ENCODE measurements at places on chromosomes 4 and X.

DNA sequence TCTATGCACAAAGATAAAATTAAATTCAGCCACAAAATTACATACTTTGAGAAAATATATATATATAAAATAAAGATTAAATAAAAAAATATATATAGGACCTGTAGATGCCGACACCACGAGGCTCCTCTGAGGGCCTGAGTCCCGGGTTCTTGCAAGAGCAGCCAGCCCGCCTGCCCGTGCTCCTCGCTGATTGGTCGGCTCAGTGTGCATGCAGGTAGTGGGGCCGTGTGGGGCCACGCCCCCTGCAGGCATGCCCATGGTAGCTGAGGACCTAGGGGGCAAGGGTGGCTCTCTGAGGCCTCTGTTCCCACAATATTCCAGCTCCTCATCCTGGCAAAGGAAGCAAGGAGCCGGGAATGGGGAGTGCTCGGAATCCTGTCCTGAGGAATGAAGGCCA is 80.5 kb upstream of the AMELX start:
- no peak for DNase-seq

GRCh38 chr4:75633846-75634245 is 3.5 kb upstream of the CDKL2 start:
- no peak for DNase-seq

DNA sequence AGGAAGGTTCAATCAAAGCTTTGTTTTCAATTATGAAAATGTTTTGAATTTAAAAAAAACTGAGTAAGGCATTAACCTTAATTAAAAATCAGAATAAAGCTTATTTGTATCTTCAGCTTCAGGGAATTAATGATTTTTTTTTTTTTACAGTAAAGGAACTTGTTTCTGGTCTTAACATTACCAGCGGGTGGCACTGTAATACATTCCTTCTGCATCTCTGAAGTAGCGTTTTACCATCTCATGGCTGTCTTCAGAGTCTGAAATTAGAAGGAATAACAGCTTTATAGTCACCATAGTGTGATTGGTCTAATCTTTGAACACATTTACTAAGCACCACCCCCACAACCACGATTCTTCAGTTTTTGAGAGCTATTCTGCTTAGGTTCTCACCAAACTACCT is 102.6 kb downstream of the IL1RAPL2 start:
- DNase-seq = no peak

- peak; percentile 42 for DNase-seq
Observed at GRCh38 chrX:69179380-69179911, 14.2 kb upstream of the PJA1 start.

- peak; percentile 26 for DNase-seq
Observed at GRCh38 chr4:3313556-3314228, 20.9 kb downstream of the RGS12 start.

GRCh38 chr4:48653217-48654014 is 126.7 kb downstream of the FRYL start:
- DNase-seq = peak; percentile 49

DNA sequence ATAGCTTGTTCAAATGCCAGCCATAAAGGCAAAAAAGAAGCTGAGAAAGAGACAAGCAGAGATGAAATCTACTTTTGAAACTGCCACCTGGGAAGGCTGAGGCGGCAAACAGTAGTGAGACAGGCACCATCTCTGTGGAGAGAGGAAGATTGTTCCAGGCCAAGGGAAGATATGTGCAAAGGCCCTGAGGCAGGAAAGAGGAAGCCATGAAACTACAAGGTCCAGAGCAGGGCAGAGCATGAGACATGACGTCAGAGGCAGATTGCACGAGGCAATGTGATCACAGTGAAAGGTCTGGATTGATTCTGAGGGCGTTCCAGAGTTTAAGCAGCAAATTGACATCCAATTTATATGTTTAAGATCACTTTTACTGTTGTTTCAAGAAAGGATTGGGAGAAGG is 226.1 kb downstream of the QDPR start:
- no peak for DNase-seq

DNA sequence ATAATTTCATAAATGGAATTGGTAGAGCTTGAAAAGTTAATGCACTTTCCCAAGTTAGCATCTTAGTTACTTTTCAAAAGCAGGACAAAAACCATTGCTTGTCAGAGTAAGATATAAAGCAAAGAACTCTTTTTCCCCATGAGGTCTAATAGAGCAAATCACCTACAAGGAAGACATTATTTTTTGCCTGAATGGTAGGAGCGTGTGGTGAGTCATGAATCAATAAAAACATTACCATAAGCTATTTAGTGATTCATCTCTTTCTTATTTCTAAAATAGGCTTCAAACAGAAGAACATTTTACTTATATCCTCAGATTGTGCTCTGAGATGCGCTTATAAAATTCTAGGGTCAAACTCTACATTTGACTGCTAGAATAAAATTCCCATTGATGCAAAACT is 109.4 kb upstream of the GPRIN3 start:
- DNase-seq = no peak

DNA sequence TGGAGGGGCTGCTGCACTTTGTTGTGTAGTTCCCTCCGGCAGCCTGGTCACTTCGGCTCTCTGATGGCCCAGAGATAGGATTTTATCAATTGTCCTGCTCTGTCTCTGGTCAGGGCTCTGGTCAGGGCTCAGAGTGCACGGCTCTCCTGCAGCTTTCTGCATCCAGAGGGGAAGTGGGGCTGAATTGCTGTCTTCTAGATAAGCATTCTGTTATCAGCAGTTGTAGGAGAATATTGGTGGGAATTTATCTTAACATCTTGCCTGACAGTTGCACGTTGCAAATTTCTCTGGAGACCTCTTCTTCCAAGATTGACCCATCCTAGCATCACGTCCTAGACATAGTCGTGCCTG is 62.8 kb downstream of the FAM193A start:
- DNase-seq = no peak

DNA sequence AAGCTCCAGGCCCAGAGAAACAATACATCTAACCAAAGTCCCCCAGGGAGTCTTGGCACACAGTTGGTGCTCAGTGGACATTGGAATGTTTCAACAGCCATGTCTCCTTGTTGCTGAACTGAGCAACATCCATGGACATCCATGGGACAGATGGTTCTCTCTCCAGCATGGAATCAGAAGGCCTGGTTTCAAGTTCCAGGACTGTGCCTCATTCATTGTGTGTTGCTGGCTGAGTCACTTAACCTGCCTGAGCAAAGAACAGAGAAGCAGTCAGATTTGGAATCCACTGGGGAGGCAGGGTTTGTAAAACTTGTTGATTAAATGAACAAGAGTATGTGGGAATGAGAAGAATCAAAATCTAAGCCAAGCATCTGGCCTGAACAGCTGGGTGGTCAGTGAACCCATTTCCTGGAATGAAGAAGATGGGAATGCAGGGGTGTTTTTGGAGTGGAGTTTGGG is 147.9 kb downstream of the CHIC2 start:
- DNase-seq = no peak

- no peak for DNase-seq
Observed at GRCh38 chr4:3725936-3726870, 40.0 kb upstream of the ADRA2C start.

DNA sequence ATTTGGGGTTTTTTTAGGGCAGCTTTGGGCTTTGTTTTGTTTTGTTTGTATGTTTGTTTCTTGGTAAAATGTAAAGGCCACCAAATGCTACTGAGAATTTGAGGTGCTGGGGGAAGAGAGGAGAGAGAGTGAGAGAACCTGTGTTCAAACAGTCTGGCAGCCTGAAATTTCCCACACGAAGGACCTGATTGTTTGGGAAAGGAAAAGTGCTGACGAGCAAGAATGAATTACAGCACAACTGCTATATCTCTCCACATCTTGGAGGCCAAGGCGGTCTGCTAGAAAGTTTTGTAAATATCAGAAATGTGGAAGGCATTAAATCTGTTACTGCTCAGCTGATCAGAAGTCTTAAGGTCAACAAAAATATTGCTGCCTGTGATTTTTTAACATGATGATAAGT is 170.5 kb downstream of the PALLD start:
- no peak for DNase-seq

DNA sequence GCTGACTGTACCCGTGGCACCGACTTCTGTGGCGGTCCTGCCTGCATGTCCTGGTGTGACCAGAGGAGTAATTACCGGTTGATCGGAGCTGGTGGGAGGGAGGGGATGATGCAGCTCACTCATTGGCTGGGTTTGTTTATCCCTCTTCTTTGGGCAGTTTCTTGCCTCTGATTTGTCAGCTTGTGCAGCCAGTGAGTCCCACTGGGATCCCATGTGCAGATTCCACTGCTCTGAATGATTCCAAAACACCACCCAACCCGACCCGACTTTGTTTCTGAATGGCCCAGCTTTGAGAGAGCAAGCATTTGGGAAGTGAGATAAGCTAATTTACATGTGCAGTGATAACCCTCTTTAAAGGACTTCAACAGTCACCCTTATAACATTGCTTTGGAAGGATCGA is 13.8 kb downstream of the FHDC1 start:
- no peak for DNase-seq

DNA sequence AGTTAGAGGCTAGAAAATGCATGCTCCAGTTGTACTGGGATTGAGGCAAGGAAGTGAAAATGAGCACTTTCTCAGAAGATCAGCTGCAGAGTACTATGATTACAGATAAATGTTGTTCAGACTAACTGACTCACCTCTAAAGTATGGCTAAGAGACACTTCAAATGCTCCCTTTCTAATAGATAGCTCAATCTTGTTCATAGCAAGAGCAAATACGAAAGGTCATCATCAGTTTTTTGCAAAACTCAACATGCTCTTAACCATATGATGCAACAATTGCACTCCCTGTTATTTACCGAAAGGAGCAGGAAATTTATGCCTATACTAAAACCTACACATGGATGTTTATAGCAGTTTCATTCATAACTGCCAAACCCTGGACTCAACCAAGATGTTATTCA is 838.4 kb upstream of the INTU start:
- no peak for DNase-seq

DNA sequence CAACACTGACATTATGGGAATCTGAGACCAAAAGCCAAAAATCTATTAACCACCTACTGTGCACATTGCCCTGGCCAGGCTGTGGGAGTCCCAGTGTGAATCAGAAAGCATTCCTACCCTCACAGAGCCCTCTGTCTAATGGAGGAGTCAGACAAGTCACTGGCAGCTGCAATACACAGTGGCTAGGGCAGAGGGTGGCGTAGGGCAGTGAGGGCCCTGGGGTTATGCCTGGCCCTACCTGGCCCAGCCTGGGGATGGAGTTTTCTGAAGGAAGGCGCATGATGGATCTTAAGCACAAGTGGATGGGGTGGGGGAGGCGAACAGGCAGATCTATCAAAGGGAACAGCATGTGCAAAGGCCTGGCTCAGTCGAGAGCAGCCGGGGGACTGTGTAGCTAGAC is 10.8 kb downstream of the JAKMIP1 start:
- DNase-seq = no peak

GRCh38 chr4:189202182-189202868 is 738.3 kb upstream of the FRG1 start:
- peak; percentile 76 for DNase-seq

GRCh38 chr4:156969101-156969500 is 2.5 kb downstream of the PDGFC start:
- no peak for DNase-seq

GRCh38 chr4:89365375-89365774 is 57.8 kb upstream of the GPRIN3 start:
- no peak for DNase-seq

GRCh38 chr4:155545456-155545855 is 121.2 kb upstream of the GUCY1A1 start:
- no peak for DNase-seq

- no peak for DNase-seq
Observed at GRCh38 chr4:15765910-15766697, 12.0 kb upstream of the CD38 start.

- no peak for DNase-seq
Observed at GRCh38 chrX:51760657-51761056, 17.4 kb downstream of the GSPT2 start.

DNA sequence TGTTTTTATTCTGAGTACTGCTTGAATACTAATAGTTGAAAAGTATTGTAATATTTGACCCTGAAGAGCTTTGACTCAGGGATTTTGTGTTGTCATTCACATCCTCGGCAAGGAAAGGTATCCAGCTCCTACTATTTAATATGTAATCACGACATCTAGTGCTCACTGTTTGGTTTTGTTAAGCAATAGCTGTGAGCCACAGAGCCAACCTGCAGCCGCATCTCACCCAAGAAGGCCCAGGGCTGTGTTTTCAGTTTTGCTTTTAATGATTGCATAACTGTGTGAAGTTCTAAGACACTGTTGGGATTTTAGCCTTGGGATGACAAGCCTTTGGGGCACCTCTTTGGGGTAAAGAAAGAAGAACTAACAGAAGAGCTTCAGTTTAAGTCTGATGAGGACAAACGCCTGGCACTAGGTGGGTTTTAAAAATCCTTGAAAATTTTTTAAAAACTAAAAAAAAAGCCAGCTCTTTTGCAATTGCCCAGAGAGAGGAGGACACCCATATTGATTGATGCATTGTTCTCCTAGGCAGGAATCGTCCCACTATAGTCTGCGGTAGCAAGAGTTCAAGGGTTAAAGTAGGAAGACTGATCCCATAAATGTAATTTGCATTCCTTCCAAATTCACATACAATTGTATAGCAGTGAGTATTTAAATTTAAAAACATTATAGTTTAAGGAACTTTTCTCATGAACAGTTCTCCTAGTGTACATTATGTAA is 157.8 kb downstream of the RELL1 start:
- no peak for DNase-seq

DNA sequence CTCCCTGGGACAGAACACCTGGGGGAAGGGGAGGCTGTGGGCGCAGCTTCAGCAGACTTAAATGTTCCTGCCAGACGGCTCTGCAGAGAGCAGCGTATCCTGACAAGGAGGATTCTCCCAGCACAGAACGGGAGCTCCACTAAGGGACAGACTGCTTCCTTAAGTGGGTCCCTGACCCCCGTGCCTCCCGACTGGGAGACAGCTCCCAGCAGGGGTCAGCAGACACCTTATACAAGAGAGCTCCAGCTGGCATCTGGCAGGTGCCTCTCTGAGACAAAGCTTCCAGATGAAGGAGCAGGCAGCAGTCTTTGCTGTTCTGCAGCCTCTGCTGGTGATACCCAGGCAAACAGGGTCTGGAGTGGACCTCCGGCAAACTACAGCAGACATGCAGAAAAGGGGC is 44.5 kb upstream of the FAAH2 start:
- DNase-seq = no peak

DNA sequence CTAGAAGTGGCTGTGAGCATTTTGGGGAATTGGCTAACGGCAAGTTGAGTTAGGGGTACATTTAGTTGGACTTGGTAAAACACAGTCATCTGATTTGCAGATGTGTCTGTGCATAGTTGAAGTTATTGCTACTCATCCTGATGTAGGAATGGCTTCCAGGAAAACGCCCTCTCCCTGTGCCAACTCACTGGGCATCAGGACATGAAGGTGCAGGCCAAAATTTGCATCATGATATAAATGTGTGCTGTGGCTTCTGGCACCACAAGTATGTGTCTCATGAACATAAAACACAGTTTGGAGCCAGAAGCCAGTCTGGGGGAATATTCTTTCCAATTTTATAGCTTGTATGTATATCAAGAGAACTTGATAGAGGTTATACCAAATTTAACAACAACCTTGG is 54.2 kb upstream of the CBR4 start:
- peak; percentile 71 for DNase-seq

DNA sequence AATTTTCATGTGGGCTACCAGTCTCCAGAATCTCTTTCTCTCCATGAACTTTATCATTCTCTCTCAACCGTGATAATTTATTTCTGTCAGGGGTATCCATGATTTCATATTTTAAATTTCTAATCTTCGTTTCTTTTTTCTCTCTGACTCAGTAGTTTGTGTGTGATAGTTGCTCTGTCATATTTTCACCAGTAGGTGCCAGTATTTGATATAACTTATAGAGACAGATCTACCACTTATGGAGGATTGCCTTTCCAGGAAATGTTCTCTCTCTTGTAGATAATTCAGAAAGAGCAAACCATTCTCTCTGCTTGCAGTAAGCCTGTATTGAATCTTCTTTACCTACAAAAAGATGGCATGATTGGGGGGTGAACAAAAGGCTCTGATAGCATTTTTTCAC is 79.3 kb upstream of the DYNLT3 start:
- DNase-seq = no peak
